ENCODE measurements at places on chromosomes 6 and 20.
A peak's percentile ranks its signal among the peaks of the same experiment; 100 is the strongest.

DNA sequence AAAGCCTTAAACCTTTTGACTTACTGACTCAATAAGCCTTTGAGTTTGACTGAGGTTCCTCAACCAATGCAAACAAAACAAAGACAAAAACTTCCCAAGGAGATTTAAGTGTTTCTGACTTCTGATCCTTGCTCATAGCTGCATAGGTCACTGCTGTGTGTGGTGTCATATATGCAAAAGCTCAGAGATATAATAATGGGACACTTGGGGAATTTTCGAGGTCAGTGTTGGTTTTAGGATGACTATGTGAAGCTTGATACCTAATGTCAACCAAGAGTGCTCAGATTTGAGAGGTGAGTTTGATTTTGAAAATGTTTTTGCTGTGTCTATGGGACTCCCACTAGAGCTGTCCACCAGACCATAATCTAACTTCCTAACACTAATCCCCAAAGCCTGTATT is 26.2 kb downstream of the ZKSCAN8 start:
- no peak for DNase-seq

DNA sequence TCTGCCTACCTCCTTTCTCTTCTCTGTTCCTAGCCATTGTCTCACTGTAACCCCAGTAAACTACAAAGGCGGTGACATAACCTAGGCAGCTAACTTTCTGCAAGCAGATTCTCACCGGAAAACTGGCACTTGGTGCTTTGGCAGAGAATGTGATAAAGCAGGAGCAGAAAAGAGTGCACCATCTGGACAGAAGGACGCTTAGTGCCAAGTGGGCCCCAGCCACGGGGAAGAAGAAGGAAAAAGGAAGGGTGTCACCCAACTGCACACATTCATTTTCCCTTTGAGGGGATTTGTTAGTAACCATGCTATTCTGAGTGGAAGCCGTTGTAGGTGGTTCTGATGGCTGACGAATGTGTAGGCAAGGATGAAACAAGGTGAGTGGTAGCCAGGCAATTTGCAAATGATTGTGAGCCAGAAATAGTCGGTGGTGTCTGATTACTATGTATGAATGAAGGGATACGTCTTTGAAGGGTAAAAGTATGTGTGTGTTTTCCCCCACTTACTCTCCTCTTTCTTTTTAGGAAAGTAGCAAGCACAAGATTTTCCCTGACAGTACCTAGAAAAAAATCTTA is 148.3 kb upstream of the STXBP5 start:
- DNase-seq, result no peak

DNA sequence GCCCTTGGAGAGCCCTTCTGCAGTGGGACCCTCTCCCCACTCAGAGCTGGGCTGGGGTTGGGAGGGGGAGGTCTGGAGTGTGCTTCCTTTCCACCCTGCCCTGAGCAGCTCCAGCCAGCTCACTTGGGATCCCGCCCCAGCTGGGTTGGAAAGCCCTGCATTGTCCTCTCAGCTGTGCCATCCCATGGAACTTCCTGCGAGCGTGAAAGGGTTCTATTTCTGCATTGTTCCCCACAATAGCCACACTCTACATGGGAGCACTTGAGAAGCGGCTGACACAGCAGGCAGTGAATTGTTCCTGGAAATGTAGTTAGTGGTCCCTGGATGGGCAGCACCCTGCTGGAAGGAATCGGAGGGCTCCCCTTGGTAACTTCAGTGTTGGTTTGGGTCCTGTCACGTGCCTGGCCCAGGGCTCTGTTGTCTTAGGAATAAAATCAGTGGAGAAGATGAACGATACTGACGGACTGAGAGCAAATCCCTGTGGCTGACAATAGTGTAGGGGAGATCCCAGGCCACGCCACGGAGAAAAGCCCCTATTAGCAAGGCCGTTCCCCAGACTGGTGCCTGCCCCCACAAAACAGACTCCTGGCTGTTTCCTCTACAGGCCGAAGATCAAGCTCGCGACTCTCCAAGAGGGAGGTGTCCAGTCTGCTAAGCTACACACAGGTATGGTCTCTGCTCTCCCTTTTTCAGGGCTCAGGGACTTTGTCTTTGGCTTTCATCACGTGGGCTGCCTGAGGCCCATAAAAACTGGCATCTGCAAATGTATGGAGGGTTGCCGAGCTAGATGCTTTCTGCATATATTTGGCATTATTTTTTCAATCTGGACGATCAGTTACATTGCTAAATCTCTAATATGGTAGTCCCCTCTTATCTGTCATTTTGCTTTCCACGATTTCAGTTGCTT is 18.8 kb downstream of the DNMT3B start:
- no peak for DNase-seq

DNA sequence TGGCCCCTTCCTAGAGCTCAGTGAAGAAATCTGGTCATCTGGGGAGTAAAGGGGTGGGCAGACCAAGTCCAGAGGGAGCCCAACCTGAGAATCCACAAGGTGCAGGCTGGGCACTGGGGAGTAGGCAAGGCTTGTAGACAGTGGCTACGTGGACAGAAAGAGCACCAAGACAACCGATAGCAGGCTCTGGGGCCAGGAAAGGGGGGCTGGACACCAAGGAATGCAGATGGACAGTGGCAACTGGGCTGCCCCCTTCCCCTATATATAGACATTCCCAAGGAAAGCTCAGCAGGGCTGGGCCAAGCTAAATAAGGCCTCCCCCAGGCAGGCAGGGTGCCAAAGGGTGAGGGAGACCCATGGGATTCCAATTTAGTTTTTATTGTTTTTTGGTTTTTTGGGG is 1.5 kb upstream of the TNNC2 start:
- DNase-seq, result no peak

GRCh38 chr6:39425346-39426072 is 103.0 kb upstream of the KCNK16 start:
- DNase-seq, result peak; percentile 86

GRCh38 chr6:31771992-31772358 is 5.2 kb downstream of the VWA7 start:
- DNase-seq, result no peak

DNA sequence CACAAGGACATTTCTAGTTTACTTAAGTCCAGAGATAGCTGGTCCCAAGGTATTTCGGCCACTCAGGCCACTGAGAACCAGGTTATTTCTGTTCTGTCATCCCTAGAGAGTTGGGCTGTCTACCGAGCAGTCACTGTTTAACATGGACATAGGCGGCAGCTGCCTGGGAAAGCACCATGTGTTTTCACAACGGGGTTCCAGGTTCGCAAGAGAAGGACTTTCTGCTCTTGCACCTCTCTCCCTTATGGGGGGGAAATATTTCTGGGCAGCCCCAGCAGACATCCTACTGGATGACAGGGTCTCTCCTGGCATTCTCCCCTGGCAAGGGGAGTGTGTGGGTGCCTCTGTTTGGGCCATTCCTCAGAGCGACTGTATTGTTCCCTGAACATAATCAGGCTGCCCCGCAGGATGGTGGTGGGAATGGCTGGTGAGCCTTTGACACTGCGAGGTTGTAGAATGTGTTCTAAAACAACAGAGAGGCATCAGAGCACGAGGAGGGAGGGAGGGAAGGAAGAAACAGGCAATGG is 64.4 kb upstream of the DUSP22 start:
- no peak for DNase-seq

DNA sequence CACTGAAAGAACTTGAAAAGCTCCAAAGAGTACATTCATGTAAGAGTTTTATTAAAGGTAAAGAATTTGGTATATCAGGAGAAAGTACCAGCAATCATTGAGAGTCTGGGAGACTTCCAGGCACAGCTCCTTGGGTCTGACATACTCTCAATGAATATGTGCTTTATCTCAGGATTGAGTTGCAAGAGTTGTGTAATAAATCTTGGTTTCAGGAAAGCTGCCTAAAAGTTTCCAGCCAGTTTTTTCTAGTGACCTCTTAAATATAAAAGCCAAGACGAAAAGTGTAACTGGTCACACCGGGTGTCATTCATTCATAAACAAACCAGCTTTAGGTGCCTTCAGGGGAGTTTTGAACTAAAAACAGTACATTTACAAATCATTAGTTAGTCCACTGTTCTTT is 21.6 kb upstream of the GJA1 start:
- DNase-seq, result no peak

DNA sequence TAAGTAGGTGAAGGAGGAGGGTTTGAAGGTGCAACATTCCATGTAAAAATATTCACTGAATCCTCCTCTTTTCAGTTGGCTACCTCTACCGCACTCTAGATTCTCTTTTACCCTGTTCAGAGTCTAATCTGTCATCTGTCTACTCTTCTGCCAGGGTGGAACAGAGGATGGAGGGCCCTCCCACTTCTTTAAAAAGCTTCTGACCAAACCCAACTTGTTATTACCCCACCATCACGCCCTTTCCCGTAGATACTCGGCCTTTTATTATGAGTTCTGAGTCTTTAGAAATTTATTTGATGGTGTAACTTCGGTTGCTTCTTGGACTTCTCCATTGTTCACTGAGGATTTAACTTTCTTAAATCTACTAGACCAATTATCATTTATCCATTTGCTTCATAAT is 11.7 kb downstream of the STX11 start:
- no peak for DNase-seq

- no peak for DNase-seq
Observed at GRCh38 chr6:163888030-163888819, 473.7 kb downstream of the QKI start.

GRCh38 chr6:155219299-155219698 is 44.5 kb upstream of the CLDN20 start:
- DNase-seq, result no peak

DNA sequence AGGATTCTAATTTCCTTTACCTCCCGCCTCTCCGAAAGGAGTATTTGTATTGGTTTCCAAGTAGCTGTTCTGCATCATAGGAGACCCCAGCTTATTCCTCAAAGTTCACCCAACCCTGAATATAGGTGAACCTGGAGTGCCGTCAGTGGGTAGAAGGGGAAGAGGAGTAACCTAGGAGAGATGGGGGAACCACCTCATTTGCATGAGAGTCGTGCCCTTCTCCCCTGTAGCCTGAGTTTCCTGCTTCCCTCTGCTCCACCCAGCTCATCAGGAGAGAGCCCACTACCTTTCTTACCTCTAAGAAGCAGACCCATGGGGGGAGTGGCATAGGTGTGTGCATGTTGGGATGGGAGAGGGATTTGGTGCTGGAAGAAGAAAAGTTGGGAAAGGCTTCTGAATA is 17.3 kb upstream of the WFDC2 start:
- DNase-seq, result no peak

DNA sequence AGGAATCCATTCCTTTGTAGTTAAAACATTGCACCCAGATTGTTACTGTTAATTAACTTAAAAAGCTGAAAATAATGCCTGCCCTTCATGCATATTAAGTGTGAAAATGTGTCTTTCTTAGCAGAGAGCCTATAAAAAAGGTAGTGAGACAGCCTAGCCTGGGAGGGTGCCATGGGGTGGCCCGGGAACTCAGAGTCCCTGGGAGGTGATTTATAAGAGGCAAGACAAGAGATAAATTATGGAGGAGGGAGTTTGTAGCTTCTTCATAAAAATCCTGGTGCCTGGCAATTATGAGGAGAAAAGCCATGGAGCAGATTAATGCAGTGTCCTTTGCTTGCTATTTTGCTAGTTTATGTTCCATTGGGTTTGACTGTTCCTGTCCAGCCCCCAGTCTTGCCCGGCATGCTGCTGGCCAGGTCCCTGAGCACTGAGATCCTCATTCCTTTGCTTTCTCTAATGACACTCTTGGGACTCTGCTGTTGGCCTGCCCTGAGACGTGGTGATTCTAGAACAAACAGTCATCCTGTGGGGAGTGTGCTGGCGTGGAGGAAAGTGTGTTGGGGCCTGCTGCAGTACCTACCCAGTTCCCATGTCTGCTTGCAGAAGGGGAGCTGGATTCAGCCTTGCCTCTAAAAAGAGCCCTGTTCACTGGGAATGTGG is 4.2 kb downstream of the MLN start:
- no peak for DNase-seq

DNA sequence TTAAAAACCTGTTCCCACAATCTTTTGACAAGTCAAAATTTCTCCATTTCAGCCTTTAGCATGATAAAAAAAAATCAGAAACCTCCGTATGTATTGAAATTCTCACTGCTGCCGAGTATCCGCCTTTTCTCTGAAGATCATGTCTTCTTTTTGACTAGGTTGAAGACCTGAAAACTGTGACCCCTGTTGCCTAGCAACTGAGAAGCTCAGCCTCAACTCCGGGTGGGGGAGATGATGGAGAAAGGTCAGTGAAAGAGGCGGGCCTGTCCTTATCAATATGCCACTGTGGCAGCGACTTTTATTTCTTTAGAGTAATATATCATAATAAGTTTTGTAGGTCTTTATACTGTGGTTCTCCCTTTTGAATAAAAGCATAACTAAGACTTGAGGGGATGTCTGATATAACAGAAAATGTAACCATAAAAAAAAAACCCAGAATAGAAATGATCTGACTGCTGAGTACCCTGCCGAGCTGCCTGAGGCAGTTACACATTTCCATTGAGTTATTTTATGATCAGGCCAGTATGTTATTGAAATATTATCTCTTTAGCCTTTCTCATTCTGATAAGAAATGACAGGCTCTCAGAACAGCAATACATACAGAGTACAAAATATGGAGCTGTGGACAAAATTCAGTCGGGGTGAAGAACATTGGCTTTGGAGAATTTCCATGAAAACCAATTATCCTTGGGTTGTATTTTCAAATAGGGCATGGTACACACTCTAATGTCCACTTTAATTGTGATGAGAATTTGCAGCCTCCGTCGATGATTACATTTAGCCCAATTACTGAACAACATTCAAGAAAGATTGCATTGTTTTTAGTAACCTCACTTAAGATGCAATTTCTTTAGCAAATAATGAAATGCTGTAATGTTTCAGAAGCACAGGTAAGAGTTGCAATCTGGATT is 136.7 kb upstream of the EEF1E1 start:
- DNase-seq, result no peak

- DNase-seq, result no peak
Observed at GRCh38 chr6:3209114-3210023, 18.1 kb downstream of the TUBB2B start.

DNA sequence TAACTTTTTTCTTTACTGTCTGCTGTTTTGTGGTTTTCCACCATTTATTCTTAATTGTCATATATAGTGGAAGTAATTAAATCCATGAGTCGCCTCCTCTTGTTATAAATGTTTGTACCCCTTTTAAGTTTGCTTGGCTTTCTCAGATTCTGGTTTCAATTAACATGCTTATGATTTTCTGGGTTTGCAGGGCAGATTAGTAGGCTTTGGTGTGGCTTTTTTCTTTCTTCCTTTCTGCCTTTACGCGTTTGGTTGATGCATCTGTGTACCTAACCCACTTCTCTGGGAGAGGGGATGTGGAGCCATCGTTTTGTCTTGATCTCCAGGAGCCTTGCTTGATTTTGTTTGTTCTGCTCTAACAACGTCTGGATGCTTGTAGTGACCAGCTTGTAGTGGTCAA is 100.4 kb downstream of the JARID2 start:
- no peak for DNase-seq

GRCh38 chr20:37438464-37439222 is 82.4 kb upstream of the NNAT start:
- no peak for DNase-seq

GRCh38 chr6:63644668-63645326 is 9.2 kb downstream of the PHF3 start:
- no peak for DNase-seq

Data from esophagus muscularis mucosa (tissue), 4 donors.